ENCODE measurements at places on chromosomes 5 and 9.
A peak's percentile ranks its signal among the peaks of the same experiment; 100 is the strongest.

- DNase-seq = no peak
Measured at GRCh38 chr5:135030956-135031812, 2.8 kb downstream of the PITX1 start.

DNA sequence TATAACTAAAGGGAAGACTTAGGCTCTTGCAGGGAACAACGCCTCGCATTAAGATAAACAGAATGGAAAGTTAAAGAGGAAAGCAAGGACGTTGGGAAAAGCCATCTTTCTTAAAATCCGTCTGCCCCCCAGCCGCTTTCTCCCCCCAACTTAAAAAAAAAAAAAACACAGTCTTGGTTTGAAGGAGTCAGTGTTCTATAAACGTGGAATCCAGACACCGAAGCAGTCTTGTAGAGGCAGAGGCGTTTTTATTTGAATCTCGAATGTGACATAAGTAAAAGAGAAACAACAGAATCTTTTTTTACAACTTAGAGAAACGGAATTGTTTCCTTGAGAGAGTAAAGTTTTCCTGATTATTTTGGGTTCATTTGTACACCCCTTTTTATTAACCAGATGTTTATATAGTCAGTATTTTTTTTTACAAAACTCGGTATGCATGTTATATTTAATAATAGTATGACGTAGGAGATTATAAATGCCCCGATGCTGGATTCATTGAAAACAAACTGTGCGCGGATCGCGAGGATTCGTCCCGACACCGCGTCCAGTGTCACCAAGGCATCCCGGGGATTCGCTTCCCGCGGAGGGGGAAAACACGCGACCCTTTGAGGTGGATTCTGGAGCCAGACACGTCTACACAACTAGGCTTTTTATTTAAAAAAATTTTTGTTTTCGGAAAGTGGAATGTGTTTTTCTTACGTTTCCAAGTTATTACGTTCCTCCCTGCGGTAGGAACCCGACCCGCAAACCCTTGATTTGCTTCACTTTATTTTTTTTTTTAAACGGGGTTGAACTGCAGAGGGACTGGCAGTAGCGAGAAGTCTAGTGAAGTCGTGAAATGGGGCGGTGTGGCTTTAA is 6.7 kb downstream of the PTCH1 start:
- DNase-seq = peak; percentile 68

DNA sequence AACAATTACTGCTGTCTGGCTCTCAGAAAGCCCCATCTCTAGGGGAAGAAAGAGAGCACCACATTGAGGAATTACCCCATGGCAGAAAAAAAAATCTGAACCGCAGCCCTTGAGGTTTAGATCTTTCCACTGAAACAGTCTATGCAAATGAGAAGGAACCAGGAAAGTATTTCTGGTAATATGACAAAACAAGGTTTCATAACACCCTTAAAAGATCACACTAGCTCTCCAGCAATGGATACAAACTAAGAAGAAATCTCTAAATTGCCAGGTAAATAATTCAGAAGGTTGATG is 427.1 kb downstream of the PRELID2 start:
- no peak for DNase-seq

- DNase-seq = no peak
Measured at GRCh38 chr5:128765448-128766061, 199.7 kb upstream of the SLC27A6 start.

- no peak for DNase-seq
Measured at GRCh38 chr5:173271419-173271818, 36.4 kb upstream of the NKX2-5 start.

DNA sequence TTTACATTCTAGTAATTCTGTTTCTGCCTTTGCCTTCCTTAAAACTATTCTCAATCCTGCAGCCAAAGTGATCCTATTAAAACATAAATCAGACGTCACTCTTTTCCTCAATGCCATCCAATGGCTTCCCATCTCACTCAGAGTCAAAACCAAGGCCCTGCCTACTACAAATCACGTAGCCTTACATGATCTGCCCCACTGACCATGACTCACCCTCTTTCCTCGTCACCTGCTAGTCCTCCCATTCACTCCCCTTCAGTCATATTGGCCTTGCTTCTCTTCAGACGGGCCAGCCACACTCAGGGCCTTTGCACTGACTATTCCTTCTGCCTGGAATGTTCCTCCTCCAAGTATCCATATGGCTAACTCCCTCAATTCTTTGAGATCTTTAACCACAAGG is 39.0 kb upstream of the DMXL1 start:
- DNase-seq = peak; percentile 8

DNA sequence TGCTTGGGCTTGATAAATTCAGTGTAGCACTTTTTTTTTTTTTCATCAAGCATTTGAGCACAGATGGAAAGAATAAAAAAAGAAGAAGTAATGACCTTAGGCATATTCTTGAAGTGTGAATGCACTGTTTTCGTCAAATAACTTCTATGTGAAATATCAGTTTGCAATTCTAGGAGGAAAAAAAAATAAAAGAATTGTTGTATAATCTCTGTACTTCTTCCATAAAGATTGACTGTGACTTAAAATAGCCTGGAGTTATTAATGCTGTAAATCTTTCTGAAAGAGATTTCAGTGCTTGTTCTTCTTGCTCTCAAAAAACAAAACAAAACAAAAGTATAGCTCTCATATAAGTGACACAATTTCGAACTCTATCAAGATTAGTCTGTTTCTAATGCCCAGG is 536.9 kb upstream of the ZNF608 start:
- DNase-seq = no peak

DNA sequence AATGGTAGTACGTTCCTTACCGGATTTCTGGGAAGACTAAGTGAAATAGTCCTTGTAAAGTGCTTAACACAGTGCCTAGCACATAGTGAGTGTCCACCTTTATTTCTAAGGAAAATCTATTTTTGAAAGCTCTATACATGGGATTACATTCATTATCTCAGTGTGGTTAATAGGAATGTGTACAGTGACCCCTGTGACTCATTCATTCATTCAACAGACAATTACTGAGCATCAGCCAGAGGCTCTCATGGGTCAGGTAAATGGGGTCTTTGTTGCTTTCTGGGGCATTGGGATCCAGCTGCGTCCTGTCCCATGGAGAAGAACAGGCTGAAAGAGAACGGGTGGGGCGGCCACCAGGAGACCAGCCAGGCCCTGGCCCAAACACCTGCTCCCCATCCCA is 226.2 kb upstream of the TBC1D2 start:
- no peak for DNase-seq

DNA sequence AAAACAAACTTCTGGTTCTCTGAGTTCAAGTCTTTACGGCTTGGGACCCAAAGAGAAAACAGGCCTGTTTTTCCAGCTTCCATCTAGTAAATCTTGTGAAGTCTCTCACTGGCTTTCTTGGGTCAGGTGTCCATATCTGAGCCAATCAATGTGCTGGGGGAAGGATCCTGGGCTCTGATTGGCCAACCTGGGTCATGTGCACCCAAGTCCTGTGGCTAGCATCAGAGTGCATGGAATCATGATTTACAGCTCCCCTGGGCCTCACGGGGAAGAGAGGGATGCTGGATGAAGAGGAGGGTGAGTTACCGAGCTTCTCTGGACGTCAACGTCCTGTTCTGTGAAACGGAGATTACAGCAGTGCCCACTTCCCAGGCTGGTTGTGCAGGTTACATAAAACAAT is 19.4 kb downstream of the CXCL14 start:
- DNase-seq = no peak

- DNase-seq = no peak
Measured at GRCh38 chr5:172722327-172722815, 48.6 kb downstream of the DUSP1 start.

- no peak for DNase-seq
Measured at GRCh38 chr9:97525451-97525850, 24.0 kb downstream of the TMOD1 start.

GRCh38 chr5:133962801-133963476 is 5.5 kb downstream of the C5orf15 start:
- DNase-seq = peak; percentile 73

DNA sequence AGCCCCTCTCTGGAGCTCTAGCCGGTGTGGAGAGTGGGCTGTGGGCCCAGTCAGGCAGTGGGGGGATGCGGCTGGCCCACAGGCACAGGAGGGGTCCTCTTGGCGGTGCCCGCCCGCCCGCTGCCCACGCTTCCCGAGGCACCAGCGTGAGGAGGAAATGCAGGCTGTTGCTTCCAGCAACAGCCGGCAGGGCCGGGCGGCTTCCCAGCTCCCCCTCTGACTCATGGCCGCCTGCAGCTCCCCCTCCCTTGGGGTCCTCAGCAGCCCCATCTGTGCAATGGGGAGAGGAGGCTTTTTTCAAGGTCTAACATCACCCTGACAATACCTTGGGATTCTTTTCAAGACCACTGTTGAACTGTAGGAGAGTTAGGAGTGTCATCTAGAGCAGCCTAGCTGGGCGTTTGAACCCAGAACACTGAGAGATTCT is 10.4 kb downstream of the CXXC5 start:
- DNase-seq = peak; percentile 65

- no peak for DNase-seq
Measured at GRCh38 chr5:80318212-80318611, 1.6 kb upstream of the SPZ1 start.

DNA sequence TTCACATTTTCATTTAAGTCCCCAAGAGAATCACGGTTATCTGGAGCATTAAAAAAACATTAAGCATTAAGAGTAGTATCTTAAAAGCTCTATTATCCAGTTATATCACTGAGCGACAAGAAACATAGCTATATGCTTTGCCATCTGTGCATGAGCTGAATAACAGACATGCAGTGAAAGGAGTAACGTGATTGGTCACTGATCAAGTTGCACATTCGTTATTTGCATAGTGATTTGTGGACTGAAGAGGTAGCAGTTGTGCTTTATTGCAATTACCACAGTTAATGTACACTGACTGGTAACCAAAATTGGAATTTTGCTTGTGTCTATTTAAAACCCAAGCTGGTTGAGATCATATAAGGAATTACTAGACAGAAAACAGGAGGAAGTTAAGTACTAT is 107.4 kb downstream of the MCTP1 start:
- DNase-seq = no peak

GRCh38 chr9:269081-269711 is 54.5 kb downstream of the DOCK8 start:
- DNase-seq = no peak

- peak; percentile 82 for DNase-seq
Measured at GRCh38 chr5:172958331-172959046, 735 bp upstream of the RPL26L1 start.

DNA sequence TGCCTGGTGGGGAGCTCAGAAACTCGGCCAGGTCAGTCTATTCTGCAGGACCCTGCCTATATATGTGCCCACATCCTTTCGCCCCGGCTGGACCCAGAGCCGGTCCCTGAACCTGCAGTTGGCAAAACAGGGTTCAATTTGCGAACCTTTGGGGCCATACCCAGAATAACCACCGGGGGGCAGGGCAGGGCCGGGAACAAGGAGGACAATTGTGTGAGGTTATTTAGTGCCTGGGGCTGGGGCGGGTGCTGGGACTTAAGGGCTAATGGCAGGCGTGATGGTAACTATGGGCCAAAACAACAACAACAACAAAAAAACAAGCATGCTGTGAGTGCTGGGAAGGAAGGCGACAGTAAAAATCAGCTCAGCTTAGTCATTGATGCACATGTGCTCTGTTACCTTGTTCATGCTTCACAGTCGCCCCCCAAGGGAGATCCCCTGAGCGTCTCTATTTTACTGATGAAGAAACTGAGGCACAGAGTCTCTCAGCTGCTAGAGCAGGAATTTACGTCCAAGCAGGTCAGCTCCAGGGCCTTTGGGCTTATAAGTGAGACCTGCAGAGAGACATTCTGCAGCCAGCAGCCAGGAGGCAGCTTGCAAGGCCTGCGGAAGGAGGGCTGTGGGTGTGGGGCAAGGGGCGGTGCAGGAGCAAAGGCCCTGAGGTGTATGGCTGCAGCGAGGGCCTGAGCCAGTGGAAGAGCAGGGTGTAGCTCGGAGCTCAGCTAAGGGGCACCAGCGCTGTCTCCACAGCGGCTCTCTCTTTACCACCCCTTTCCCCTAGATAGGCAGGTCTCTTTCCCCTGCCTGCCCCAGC is 106.0 kb downstream of the PHF2 start:
- DNase-seq = peak; percentile 61

DNA sequence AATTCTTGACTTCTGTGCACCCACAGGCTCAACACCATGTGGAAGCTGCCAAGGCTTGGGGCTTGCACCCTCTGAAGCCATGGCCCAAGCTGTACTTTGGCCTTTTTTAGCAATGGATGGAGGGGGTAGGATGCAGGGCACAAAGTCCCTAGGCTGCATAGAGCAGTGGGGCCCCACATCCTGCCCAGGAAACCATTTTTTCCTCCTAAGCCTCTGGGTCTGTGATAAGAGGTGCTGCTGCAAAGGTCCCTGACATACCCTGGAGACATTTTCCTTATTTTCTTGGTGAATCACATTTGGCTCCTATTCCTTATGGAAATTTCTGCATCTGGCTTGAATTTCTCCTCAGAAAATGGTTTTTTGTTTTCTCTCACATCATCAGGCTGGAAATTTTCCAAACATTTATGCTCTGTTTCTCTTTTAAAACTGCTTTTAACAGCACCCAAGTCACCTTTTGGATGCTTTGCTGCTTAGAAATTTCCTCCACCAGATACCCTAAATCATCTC is 482.7 kb upstream of the TLE4 start:
- DNase-seq = no peak

GRCh38 chr9:133571896-133572595 is 37.1 kb downstream of the FAM163B start:
- no peak for DNase-seq

- no peak for DNase-seq
Measured at GRCh38 chr5:67146574-67146973, 50.0 kb downstream of the CD180 start.

- DNase-seq = peak; percentile 21
Measured at GRCh38 chr9:89177012-89177943, 1.3 kb downstream of the SHC3 start.

DNA sequence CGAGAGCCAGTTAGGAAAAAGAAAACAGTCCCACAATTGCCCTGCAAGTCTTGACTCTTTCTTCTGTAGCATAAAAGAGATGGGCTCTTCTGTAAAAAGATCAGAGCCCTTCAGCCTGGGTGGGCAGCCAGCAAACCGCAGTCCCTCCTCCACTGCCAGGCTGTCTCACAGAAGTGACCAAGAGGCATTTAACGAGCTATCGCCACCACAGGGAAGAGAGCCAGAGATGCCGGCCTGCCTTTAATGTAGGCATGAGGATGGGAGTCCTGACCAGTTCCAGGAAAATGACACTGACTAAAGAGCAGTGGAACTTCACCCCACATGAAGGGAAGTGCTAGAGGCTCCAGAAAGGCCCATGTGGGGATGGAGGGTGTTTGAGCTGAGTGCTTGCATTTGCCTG is 264.6 kb downstream of the NDUFS4 start:
- DNase-seq = no peak

DNA sequence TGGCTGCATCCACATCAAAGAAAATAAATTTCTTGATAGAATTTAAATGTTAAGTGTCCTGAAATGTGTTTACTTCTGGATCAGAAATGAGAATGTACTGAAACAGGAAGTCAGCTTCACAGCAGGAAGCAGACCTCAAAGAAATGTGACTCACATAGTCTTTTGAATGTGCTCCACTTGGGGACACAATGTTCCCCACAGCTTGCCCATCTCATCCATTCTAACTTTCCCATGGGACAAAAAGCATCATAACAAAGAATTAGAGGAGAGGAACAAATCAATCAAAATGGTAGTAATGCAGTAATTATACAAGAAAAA is 85.7 kb downstream of the GRAMD2B start:
- peak; percentile 63 for DNase-seq

Measured in lung microvascular endothelial cell (primary cell).